ENCODE measurements at places on chromosomes 16 and 17.

GRCh38 chr17:58381124-58382035, 29.4 kb upstream of the SUPT4H1 start:
- DNase-seq: no peak

DNA sequence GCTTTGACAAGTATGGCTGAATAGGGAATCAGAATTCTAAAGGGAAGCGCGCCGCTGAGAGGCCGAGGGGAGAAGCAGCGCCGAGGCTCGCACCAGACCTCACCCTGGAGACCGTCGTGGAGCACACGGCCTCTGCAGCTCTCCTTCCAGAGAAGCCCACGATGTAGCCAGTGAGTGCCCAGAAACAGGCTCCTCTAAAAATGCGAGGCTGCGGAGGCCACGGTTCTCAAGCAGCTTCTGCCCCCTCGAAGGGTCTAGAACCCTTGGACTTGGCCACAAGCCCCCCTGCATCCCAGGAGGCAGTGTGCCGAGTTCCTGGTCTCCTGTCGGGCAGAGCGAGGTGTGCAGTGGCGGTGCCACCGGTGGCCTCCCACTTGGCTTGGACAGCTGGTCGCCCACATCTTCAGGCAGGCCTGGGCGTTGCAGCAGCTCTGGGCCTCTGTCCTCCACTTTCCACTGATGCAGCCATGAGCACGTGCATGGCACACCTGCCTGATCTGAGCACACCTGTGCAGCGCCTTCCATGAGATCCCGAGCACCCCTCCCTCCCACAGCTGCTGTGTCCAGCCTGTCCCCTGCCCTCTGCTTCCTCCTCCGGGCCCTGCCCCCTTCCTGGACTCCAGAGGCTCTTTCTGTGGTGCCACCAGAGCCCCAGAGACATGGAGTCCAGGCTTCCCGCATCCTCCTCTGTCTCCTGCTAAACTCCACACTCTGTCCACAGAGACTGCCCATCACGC, 18.9 kb upstream of the WDR45B start:
- no peak for DNase-seq

DNA sequence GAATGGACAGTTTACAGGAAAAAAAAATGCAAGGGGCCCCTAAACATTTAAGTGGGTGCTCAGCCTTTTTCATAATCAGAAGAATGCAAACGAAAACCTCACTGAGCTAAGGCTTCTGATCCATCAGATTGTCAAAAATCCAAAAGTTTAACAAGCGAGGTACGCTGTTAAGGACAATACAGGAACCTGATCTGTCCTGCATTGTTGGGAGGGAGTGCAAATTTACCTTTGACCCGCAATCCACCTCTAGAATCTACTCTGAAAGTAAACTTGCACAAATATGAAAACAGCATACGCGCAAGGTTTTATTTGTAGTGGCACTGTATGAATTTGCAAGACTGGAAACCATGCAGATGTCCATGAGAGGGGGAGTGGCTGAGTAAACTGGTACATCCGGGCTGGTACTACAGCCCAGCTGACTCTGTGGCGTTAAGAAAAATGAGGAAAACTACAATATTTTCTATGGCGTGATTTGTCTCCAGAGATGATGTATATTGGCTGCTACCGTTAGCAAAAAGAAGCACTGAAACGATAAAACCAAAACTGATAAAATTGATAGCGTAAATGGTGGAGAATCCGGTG, 28.8 kb upstream of the ST6GALNAC1 start:
- DNase-seq: no peak

- no peak for DNase-seq
Observed at GRCh38 chr16:57318240-57318970, 33.9 kb upstream of the PLLP start.

GRCh38 chr16:55585631-55586030, 19.1 kb downstream of the CAPNS2 start:
- no peak for DNase-seq

DNA sequence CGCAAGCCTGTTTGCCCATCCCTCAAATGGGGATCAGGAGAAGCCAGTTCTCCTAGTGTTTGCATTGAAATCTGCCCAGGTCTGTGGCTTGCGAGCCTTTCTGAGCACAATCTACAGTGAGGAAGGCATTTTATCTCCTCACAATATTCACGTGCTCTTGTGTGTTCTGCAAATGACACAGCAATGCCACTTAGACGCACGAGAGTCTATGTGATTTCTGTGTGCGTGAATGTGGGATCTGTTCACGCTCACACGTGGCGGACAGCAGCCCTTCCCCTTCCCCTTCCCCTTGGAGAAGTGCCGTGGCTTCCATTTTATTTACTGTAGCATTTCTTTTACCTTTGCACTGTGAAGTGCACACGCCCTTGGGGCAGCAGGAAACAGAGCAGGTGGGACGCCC, 17.7 kb upstream of the CBFA2T3 start:
- DNase-seq: no peak

- DNase-seq: peak; percentile 1
Observed at GRCh38 chr17:20896153-20896649, 146.6 kb downstream of the USP22 start.

DNA sequence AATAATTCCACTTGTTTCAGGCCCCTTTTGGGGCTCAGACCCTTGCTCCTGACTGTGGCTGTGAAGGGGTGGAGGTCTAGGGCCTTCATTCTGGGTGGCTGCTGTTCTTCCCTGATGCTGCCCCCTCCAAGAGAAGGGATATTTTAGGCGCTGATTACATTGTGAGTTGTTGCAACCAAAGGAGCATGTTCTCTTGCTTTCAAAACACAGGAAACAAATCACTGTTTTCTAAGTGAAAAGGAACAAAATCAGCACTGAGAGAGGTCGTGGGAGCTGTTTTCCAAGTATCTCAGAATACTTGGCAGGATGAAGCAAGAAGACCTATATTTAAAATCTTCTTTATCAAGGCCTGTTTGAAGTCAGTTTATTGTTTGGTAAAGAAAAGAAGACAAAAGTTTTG, 25.3 kb upstream of the SEC14L1 start:
- no peak for DNase-seq

GRCh38 chr17:76640550-76641380, 2.8 kb downstream of the ST6GALNAC1 start:
- DNase-seq: no peak

DNA sequence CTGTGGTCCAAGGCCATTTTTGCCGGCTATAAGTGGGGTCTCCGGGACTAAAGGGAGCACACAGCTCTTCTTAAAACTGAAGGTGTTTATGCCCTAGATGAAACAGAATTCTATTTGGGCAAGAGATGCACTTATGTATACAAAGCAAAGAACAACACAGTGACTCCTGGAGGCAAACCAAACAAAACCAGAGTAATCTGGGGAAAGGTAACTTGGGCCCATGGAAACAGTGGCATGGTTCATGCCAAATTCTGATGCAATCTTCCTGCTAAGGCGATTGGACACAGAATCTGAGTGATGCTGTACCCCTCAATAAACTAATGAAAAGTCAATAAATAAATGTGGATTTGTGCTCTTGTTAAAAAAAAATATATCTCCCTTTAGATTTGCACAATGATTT, 20.2 kb upstream of the SHISA9 start:
- DNase-seq: no peak

DNA sequence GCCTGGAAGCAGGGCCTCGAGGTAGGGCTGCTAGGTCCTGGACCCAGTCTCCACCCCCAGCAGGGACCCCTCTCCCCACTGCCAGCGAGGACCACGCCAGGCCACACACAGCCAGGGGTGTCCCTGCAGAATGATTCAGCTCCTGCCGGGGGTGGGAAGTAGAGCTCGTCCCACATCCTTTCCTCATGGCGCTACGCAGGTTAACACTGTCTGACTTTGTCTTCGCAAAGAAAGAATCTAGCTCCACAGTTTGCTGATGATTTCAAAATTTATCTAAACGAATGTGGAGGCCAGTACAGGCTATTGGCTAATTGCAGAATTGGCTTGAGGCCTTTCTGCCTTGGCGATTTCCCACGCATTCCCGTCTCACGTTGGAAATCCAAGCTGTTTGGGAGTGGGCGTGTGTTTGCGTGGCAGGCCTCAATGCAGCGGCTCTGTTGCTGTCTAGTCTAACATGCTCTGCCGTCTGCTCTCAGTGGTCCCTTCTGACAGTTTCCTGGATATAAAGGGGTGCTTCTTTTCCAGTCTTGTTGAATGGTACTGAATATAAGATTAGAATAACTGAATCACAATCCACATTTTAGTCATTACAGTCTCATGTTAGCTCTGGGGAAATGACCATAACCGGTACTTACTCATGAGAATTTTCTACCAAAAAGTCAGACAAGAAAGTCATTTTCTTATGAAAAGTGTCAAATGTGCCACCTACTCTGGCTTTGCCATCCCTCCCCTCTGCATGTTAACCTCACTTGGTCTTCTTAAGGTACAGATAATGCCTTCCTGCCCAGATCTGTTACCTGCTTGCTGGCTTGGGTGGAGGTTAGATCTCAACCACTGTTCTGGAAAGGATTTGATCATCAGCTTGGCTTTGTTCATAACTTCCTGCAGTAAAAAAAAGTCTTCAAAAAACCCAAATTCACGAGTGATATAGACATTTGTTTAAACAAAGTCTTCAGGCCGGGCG, 252.4 kb downstream of the NTN1 start:
- DNase-seq: peak; percentile 14

- DNase-seq: no peak
Observed at GRCh38 chr16:47028767-47029377, 55.4 kb upstream of the DNAJA2 start.

- DNase-seq: no peak
Observed at GRCh38 chr17:7580604-7581575, 1.5 kb downstream of the CD68 start.

DNA sequence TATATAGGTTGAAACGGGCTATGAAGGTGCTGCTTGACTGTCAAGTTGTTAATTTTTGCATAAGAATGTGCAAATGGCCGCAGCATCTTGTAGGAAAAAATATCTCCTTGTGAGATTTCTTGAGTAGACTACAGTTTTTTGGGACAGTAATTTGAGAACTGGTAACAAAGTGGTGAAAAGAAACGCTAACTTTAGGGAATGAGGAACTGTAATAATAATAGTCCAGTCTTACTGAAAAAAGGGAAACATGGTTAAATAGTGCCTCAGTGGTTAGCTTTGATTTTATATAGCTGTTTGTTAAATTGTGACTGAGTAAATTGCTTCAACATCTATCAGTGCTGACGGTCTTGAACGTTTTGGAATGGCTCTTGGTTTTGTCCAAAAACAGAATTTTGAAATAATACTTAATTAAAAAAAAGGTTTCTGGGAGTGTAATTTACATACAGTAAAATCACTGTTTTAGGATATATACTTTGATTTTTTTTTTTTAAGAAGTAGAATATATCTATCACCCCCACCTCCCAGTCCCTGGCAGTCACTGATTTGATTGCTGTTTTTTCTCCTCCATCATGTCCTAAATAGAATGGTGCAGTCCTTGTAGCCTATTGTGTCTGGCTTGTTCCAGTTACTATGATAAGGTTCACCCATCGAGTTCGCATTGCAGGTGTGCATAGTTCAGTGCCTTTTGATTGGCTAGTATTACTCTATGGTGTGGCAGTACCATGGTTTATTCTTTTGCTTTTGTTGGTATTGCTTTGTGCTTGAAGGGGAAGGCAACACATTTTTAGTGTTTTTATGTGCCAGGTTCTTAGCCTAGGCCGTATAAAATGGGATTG, 2.8 kb downstream of the HAPSTR1 start:
- no peak for DNase-seq

- no peak for DNase-seq
Observed at GRCh38 chr17:57370037-57370581, 113.8 kb downstream of the MSI2 start.

- DNase-seq: no peak
Observed at GRCh38 chr17:76410328-76410965, 26.0 kb downstream of the SPHK1 start.

DNA sequence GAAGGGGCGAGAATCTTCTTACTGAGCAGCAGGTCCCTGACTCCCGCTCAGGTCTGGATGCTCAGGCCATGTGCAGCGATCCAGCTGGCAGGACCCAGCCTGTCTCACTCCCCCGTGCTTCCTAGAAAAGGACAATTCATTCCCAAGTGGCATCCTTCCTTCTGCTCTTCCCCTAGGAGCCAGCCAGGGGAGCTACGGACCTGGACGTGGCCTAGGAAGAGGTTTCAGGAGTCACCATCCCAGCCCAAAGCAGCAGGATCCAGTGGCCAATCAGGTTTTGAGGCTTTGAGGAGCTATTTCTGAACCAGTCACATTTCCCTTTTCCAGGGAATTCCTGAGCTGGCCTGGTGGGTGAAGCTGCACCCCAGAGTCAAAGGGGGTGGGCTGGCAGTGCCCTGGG, 7.8 kb upstream of the CD79B start:
- DNase-seq: no peak

- no peak for DNase-seq
Observed at GRCh38 chr16:50802961-50803360, 61.1 kb downstream of the CYLD start.

DNA sequence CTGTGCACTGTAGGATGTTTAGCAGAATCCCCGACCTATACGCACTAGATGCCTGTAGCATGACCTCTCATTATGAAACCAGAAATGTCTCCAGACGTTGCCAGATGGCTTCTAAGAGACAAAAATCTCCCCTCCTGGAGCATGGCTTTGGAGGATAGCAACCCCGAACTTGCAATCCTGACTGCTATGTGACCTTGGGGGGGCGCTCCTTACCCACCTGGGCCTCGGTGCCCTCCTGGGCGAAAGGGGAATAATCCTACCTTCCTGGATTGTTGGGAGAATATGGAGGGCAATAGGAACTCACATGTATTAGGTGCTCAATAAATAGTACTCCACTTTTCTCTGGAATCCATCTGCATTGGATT, 8.1 kb downstream of the MRM1 start:
- no peak for DNase-seq

GRCh38 chr17:82114872-82115271, 16.8 kb upstream of the FASN start:
- no peak for DNase-seq

GRCh38 chr17:49288388-49288787, 57.8 kb upstream of the PHOSPHO1 start:
- DNase-seq: no peak
